ENCODE measurements at places on chromosomes 4 and X.

GRCh38 chr4:9924750-9925149 lies 96.5 kb downstream of the SLC2A9 start:
- DNase-seq: peak; percentile 43

DNA sequence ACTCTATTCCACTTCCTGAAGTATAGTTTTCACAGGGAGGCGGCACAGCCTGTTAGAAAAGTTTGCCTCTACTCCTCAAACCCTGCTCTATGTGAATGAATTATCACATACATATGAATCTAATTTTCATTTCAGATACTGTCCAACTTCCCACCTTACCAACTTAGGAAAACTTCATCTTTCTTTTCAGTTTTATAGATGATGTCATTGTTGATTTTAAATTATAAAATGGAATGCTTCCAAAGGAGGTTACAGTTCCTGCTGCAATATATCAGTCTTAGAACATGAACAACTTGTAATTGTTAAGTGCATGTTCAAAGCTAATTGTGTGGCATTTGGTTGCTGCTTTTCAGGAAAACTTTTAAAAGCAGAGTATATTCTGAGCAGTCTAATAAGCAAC lies 92.4 kb downstream of the NEUROG2 start:
- DNase-seq: no peak

- DNase-seq: peak; percentile 30
Measured at GRCh38 chr4:2135083-2135482, 76.0 kb downstream of the NAT8L start.

- DNase-seq: no peak
Measured at GRCh38 chr4:3087115-3087797, 12.8 kb downstream of the HTT start.

DNA sequence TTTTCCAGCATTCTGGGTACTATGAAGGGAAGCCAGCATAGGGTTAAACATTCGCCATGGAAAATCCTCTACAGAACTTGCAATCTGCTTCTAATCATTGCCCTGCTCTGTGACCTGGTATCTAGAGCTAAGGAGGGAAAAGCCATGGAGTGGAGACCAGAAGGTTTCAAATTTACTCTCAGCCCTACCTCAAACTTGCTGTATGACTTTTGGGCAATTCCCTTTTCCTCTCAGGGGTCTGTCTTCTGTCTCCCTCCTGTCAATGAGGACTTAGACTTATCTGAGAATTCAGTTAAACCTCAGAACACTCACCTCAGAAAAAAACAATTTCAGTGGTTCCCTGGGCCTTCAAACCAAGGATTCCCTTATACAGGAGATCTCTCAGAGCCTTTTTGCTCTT lies 29.1 kb downstream of the ARHGEF9 start:
- DNase-seq: no peak

- DNase-seq: no peak
Measured at GRCh38 chr4:42478509-42478908, 81.2 kb downstream of the SHISA3 start.

DNA sequence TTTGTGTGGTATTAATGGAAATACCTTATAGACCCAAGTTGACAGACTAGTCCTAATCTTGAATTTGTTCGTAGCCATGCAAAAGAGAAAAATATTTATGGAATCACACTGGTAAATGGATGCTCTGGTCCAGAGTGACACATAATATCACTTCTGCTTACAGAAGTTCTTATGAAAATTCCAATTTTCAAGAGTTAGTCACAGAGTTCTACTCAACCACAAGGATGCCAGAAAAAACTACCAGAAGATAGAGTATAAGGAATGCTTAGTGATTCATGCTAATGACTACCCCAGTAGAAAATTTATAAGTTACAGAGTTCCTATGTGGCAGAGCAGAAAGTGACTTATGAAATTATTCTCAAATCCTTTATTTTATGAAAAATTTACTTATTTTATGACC lies 1384.8 kb downstream of the FAM133A start:
- DNase-seq: peak; percentile 0

- no peak for DNase-seq
Measured at GRCh38 chrX:1336948-1337779, 579 bp downstream of the IL3RA start.
